ENCODE measurements at places on chromosomes 1 and 21.

DNA sequence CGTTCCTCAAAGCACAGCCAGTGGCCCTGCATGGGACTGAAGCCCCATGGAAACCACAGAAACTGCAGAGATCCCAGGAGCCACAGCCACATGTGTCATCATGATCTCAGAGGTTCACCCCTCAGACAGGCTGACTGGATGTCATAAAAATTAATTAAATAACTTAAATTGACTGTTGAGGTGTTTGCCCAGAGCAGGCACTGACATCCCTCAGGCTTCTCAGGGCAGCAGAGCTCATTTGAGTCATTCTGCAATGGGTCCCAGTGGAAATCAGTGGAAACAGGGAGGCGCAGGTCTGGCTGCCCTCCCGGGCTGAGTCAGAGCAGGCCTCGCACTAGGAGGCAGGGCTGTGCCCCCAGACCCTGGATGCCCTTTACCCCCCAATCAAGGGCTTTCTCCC, 135.1 kb downstream of the CDC7 start:
- no peak for DNase-seq

DNA sequence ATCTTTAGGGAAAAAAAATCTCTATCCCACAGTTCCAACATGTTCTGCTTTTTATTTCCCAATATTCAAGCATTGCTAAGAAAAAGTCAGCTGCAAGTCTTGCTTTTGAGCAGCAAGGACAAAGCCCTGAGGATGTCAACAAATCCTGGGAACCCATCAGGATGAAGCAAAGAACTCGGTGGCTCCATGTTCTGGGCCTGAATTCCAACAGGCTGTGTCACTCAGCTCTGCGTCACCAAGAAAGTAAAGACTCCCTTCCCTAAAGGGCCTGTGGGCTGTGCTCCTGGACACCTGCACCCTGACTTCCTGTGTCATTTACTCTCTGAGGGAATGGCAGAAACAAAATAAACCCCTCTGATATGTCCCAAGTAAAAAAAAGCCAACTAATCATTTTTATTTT, 95.5 kb downstream of the TIAM1 start:
- DNase-seq: no peak

DNA sequence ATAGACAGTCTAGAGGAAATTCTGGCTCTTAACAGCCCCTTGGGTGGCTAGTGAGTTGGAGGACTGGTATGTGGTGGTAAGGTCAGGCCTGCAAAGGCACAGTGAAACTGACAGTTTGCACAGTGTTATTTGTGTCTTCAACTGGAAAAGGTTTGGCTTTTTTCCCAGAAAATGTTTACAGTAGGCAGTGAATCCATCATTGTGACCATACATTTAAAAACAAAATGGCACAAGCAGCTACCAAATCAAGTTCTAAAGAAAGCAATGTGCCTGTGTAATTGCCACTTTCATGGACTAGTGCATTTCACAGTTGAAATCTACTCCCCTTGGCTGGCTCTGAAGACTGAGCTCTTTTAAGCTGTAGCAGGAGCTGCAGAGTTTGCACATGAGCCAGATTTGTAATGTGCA, 24.8 kb downstream of the ATPAF1 start:
- no peak for DNase-seq

GRCh38 chr1:175470078-175470477, 273.3 kb downstream of the TNR start:
- DNase-seq: no peak

- no peak for DNase-seq
These were observed 361 bp upstream of the LMX1A start for GRCh38 chr1:165356876-165357275.

DNA sequence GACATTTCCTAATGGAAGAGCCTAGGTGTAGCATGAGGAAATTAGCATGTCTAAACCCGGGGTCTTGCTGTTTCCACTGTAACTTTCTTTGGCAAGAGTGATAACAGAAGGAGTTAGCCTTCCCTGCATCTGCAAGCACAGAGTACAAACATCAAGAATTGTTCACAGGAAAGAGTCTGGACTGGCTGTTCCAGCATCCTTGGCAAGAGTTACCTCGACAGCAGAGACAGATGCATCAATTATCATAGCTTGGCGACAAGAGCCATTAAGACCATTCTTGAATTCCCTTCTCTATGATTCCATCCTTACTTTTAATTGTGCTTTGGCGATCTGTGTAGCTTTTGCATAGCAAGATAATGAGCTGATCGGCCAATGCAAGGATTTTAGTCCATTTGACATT, 82.8 kb upstream of the RALGPS2 start:
- DNase-seq: no peak

GRCh38 chr1:63643926-63644325, 50.7 kb downstream of the PGM1 start:
- no peak for DNase-seq

DNA sequence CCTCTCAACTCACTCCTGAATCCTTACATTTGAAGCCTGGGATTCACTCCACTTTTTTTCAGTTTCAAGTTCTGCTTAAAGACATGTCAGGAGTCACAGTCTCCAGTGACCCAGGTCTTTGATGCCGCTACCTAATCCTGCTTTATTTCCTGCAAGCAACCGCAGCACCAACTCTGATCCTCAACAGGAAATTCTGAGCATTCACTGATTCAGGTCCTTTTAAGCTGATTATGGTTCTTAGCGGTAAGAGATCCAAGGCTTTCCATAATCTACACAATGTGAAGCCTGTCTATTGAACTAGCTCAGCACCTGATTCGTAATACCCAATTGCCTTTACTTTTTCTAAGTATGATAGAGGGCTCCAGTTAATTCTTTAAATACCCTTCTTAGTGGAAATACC, 43.7 kb upstream of the PIGC start:
- DNase-seq: peak; percentile 33

GRCh38 chr1:7557301-7557891, 213.7 kb upstream of the VAMP3 start:
- DNase-seq: no peak

DNA sequence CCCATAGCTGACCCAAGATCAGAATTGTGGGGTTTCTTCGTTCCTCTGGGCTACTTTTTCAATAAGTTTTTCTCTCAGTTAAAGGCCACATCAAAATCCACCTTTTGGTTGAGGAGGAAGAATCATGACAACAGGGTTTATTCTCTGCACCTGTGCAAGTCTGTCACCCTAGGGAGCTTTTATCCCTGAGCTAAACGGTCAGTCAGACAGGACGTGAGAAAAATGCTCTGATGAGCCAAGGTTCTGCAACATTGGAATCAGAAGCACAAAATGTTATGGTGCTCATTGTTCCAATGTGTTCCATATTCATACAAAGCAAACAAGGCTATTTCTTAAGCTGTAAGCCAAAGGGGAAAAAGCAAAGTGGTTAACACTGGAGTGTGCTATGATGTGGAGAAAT, 7.4 kb upstream of the ERICH3 start:
- DNase-seq: no peak

DNA sequence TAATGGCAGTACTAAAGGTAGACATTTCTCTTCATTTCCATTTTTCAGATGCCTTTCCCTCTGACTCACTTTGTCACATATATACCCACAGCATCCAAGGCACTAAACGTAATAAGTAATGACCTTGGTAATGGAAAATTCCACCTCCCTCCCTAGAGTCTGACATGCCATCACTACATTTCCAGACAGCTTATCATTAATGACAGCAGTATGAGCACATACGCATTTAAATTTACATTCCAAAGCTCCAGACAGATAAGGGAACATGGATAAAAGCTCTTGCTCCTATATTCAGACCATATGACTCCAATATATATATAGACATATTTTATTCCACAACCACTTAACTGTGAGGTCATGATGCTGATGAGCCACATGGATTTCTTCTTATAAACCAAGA, 191.7 kb upstream of the GORAB start:
- no peak for DNase-seq

GRCh38 chr1:199786695-199787094, 240.8 kb upstream of the NR5A2 start:
- DNase-seq: no peak

DNA sequence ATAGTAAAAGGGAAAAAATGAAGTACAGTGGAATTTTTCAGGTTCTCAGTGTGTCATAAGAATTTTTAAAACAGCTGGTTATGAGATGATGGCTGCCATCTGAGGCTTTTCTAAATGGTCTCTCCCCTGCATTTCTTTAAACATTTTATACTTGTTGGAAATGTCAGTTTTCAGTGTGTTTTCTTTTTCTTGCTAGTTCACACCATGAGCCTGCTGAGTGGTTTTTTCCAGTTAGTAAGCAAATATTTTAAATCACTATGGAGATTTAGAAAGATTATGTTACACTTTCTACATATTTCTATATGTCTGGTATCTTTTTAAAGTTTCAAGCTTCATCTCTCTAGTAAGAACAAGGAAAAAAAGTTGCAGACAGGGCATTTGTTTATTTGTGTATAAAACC, 9.6 kb downstream of the RBM15 start:
- DNase-seq: no peak

DNA sequence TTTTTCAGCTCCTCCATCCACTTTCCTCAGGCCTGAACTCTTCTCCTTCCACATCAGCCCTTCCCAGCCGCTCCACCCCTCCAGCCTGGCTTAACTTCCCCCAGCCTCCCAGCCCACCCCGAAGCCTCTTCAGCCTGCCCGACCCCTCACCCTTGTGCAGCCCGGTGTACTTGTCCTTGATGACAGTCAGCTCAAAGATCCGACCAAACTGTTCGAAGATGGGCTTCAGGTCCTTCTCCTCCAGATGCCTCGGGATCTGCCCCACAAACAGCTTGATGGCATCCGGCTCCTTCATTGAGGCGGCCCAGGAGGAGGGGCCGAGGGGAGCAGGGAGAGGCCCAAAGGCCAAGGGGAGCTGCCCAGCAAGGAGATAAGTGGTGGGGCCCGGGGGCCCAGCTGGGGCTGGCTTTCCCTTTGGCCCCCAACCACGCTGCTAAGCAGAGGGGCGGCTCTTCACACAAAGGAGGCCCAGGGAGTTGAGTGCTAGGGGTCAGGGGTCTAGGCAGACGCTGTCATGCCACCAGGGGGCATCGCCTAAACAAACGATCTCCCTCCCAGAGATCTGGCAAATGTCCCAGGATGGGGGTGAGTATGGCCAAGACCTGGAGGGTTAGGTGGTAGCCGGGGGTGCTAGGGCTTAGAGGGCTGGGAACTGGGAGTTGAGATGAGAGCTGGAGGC, 738 bp downstream of the CELF3 start:
- no peak for DNase-seq

DNA sequence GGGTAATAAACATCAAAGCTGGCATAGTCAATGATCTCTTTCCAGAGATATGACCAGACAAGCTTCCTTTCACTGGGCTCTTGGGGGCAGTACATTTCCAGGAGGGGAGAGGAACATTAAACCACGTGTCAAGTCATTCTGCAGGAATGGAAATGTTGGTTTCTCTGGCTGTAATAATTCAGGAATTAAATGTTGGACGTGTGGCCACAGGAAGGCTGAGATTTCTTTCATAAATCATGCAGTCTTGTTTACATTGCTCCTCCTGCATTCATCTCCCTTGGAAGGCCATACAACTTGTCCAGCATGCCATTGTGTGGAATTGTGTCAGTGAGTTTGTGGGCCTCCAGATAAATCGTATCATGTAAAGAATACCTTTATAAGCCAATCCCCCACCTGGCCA, 259.2 kb downstream of the ADGRL2 start:
- no peak for DNase-seq

DNA sequence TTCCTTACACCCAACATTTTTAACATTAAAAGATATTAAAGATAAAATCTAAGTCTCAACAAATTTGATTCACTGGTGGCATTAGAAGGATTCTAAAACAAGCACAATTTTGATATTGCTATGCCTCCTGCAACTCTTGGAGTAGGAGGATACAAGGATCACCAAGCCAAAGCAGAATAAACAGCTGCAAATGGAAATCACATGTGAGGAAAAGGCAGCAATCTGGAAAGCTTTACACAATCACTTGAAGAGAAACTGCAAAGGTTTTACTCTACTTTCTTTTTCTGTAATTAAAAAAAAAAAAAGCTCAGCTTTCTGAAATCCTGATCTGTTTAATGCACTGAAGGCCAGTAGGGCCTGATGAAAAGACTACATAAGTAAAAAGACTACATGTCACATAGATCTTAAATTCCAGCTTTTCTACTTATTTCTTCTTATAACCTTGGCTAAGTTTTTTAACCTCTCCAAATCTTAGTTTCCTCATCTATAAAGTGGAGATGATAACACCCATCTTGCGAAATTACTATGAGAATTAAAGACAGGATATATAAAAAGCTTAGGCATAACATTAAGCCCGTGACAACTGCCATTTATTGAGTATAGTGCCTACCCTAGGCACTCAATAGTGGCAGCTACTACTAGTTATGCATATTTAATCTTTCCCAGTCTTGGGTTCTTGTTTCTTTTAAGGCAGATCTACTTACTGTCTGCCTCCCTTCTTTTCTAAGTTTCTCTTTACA, 73.5 kb downstream of the EPS15 start:
- DNase-seq: no peak

- DNase-seq: peak; percentile 82
These were observed 2.7 kb upstream of the KCNJ9 start for GRCh38 chr1:160078512-160079195.
